ENCODE measurements at places on chromosomes 6 and 20.

DNA sequence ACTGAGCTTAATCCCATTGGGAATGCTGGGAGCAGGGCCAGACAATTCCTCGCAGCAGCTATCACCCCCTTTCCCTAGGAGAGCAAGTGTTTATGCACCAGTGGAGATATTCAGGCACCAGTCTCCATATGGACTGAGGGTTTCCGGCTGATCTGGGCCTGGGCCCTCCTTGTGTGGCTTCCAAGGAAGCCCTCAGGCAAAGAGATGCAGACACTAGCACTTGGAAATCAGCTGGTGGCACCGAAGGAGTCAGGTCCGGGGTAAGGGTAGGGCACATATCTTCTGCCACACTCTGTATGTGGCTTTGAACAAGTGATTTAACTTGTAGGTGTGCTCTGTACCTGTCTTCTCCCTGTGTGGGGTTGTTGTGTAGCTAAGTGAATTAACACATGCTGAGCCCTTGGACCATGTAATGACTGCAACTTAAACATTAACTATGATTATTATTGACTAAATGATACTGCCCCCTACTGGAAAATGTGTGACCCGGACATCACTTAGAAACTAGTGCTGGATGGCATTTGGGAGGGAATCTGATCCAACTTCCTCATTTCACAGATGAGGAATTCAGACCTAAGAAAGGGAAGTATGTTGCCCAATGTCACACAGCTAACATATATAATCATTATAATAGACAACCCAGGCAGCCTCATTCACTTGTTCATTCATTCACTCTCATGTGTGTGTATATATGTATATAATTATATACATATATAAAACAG lies 19.3 kb upstream of the WFDC2 start:
- peak; percentile 67 for DNase-seq

DNA sequence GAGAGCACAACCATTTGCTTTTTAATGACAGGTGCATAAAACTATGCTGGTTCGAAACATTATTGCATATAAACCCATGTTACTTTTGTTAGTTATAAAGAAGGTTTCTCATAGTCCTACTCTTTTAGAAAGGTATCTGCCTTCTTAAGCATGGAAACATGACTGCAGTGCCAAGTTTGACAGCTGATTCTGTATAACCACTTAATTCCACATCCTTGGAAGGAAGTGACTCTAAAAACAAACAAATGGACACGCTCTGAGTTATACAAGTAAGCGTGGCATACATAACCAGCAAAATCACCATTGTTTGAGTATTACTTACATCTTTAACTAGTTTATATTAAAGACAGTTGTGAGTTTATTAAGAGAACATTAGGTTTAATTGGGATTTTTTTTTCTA lies 125.0 kb upstream of the HDGFL1 start:
- no peak for DNase-seq

DNA sequence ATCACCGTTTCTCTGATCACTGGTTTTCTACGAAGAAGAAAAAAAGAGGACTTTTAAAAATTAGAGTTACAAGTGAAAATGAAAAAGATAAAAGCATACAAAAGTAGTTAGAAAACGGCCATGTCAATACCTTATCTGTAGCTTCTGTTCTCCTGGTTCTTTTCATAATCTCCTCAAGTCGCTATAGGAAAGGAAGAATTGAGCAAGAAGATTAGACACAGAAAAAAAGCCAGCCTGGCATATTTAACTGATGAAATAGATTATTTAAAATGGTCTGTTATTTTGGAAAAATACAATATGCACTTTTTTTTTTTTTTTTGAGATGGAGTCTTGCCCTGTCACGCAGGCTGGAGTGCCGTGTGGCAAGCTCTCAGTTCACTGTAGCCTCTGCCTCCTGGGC lies 70.2 kb upstream of the BCLAF1 start:
- no peak for DNase-seq

- DNase-seq, result peak; percentile 94
Measured at GRCh38 chr20:63056236-63057170, 49.7 kb upstream of the BHLHE23 start.

- peak; percentile 60 for DNase-seq
Measured at GRCh38 chr6:21594416-21595281, 1.1 kb downstream of the SOX4 start.

DNA sequence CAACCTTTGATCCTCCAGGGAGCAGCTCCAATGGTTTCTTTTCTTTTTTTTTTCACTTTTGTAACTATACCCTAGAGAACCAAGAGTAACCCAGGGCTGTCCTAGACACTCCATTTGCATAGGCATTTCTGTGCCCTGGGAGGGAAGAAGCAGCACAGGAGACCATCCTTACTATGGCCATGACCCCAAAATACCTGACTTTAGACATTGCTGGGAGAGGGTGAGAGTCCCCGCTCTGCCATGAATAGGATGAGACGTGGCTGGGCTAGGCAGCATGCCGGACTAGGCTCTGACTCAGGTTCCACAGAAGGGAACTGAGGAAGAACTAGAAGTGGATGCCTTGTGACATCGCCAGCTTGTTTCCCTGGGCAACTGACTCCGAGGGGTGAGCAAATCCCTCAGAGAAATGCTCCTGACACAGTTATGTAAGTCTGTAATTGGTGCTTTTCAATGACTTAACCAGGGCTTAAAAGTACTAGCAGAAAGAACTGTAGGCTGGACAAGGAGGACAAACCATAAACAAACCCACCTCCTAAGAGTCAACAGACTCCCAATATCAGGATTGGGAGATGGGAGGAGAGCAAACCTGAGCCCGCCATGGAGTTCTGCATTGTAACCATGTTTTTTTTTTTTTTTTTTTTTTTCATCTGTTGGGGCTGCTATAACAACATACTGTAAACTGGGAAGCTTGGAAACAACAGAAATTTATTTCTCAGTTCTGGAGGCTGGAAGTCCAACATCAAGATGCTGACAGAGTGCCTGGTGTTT lies 910 bp upstream of the ADTRP start:
- no peak for DNase-seq
